T-helper 1 cell (primary cell): ENCODE measurements at places on chromosomes 5 and 9.

DNA sequence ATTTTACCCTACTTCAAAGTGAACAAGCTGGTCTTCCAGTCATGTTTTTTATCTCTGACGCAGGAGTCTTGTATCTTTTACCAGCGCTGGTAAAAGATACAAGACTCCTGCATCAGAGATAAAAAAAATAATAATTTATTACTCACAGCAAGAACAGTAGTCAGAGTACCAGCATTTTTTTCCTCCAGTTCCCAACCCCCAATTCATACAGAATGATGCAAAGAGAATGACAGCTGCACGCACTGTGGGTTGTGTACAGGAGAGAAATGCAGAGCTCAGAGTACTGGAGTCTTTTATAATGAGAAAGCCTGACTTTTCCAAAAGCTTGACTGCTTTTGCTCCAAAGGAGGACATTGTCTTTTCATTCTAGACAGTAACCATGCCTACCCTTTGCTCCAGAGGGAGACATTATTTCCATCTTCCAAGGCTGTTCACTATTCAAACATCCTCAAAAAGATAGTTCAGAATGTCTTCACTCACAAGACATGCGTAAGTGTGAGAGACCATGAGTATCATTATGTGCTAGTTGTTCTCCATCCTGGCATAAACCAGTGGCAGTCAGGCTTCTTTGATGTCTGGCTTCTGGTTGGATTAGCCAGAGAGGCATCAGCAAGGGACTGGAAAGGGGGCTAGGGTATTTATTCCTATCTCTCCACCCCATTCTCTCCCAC is 14.3 kb upstream of the RANBP6 start:
- no peak for DNase-seq

DNA sequence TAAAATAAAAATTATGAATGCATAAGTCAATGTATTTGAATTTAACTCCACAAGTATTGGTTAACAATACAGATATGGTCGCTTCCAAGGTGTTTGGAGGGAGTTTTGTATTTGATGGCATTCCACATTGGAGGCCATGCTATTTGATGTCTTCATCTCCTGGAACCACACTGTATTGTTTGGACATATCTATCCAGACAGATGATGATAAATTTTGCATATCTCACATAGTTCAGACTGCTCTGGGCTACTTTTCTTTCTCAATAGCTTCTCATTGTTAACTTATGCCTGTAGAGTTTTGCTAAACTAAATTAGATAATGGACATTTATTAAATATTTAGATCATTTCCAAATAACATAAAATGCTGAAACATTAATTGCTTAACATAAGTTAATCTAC is 58.0 kb downstream of the CDKN2A start:
- no peak for DNase-seq

GRCh38 chr5:178083922-178084321 is 29.4 kb upstream of the N4BP3 start:
- DNase-seq, result no peak

GRCh38 chr5:141521244-141521781 is 32.4 kb downstream of the PCDHGC5 start:
- peak; percentile 29 for DNase-seq

- no peak for DNase-seq
Measured at GRCh38 chr9:124747065-124747464, 24.0 kb downstream of the NR6A1 start.

DNA sequence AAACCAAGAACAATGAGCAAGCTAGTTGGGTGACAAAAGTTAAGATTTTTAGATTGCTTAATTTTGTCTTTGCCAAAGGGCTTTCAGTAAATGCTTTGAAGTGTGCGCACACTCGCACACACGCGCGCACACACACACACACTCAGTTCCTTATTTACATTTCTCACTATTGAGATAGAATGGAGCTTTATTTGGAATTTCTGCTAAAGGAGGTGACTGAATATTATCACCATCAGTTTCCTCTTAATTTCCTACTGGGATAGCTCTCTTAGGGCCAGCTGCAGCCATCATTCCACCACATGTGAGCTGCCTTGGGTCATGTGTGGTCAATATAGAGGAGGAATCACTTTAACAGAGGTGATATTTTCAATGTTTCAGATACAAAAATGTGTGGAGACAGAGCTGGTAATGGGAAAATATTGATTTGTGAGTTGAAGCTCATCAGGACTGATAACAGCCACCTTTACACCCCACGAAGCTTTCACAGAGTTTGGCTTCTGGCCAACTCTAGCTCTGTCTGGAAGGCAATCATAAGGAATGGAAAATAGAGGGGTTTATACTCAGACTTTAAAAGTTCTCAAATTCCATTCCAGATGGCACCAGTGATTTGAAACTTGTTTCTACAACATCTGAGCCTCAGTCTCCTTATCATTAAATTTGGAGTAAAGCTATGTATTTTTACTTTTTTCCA is 99.9 kb downstream of the MACIR start:
- DNase-seq, result no peak

DNA sequence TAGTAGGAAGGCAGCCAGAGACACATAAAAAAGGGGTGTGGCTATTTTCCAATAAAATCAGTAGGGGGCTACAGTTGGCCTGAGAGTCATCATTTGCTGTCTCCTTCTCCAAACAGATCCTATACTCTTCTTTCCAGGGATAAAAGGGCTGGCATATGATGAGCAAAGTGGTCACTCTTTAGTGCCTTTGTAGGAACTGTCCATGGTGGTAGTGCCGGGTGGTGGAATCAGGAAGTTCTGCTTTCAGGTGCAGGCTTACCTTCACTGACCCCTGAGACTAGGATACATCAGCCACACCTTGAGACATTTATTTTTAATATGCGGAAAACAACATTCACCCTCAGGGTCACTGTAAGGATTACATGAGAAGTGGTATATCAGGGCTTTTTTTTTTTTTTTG is 80.8 kb downstream of the ASTN2 start:
- no peak for DNase-seq

DNA sequence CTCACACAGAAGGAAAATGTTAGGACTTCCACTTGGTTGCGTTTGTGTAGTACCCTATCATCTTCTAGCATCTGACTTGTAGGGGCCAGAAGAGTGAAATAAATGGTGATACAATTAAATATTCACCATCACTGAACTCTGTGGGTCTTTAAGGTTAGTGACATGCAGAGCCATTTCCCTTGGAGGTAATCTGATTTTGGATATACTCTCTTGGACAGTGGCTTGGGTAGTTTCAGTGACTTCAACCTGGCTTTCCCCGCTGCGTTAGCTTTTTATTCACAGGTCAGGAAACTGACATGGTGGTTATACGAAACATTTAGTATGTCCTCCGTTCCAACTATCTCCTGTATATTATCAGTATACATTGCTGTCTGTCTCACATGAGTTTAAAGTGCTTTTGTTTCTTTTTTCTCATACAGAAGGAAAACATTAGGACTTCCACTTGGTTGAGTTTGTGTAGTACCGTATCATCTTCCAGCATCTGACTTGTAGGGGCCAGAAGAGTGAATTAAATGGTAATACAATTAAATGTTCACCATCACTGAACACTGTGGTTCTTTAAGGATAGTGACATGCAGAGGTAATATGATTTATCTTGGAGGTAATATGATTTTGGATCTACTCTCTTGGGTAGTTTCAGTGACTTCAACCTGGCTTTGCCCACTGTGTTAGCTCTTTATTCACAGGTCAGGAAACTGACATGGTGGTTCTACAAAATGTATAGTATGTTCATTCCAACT is 883.6 kb downstream of the TAF11L14 start:
- no peak for DNase-seq

- no peak for DNase-seq
Measured at GRCh38 chr5:92841604-92842155, 739.3 kb downstream of the NR2F1-AS1 start.
